HL-60 (cell line): ENCODE measurements at places on chromosomes 12 and 14.

- no peak for DNase-seq
Measured at GRCh38 chr12:130058926-130059472, 103.3 kb upstream of the FZD10 start.

DNA sequence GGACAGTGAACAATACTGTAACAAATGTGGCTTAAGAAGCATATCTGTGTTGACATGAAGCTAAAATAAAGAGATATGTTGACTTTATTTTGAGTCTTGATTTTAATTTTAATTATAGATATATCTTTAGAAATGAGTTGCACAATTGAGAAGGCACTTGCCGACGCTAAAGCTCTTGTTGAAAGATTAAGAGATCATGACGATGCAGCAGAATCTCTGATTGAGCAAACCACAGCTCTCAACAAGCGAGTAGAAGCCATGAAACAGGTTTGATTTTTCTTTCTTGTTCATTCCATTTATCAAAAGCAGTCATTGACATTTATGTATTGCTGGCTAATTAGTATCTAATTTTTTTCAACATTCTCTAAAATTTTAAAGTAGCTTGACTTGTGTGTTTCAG, 15.8 kb downstream of the FGFR1OP2 start:
- DNase-seq = peak; percentile 24

GRCh38 chr12:13182881-13183280, 13.6 kb upstream of the EMP1 start:
- DNase-seq = no peak

DNA sequence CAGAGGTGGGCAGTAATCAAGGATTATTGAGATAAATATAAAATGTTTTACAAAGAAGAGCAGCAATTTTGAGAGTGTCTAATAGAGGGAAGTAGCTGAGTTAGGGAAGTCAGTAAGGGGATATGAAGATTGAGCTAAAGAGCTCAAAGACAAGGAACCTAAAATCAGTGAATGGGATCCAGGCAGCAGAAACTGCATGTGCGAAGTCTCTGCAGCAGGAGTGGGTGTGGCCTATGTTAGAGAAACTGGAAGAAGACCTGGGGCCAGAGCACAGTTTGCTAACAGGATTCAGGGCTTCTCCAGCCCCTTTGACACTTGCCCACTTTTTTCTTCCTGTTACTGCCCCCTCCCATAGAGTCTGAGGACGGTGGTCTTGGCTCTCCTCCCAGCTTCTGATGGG, 36.3 kb upstream of the PLXNC1 start:
- DNase-seq = peak; percentile 79

- DNase-seq = no peak
Measured at GRCh38 chr12:104734541-104735095, 223.5 kb downstream of the SLC41A2 start.

- DNase-seq = no peak
Measured at GRCh38 chr12:68972595-68972994, 39.6 kb upstream of the CPM start.
